ENCODE measurements at places on chromosomes 6 and 20. TPM values are rescaled to one million over a fixed set of nuclear protein-coding genes. Genes with fewer than 3 reads are reported as not detected.

OPRL1 gene
- polyA plus RNA-seq, result 0.86 TPM

PGC gene
- not detected for polyA plus RNA-seq

GGTLC1 gene
- polyA plus RNA-seq, result not detected

ULBP2 gene
- 7.9 TPM for polyA plus RNA-seq

TRERF1 gene
- polyA plus RNA-seq, result 9.0 TPM

PSMB8 gene
- 70.0 TPM for polyA plus RNA-seq

GTSF1L gene
- polyA plus RNA-seq, result not detected

SFTA2 gene
- polyA plus RNA-seq, result not detected

SLC22A2 gene
- polyA plus RNA-seq, result not detected

DNAH8 gene
- not detected for polyA plus RNA-seq

PM20D2 gene
- 4.6 TPM for polyA plus RNA-seq

LRFN2 gene
- polyA plus RNA-seq, result not detected

LINC00237 gene
- polyA plus RNA-seq, result not detected

TBXT gene
- polyA plus RNA-seq, result not detected

SUMO4 gene
- not detected for polyA plus RNA-seq

GPX5 gene
- not detected for polyA plus RNA-seq

OR12D3 gene
- polyA plus RNA-seq, result not detected

ASCC3 gene
- 56.0 TPM for polyA plus RNA-seq

SRC gene
- 13.9 TPM for polyA plus RNA-seq

Measured in AG04450 (cell line).